ENCODE measurements at places on chromosomes 4 and X. TPM values are rescaled to one million over a fixed set of nuclear protein-coding genes. Genes with fewer than 3 reads are reported as not detected.

The C4orf36 gene
- total RNA-seq, result not detected

The SPACA5 gene
- total RNA-seq, result not detected

The KLHL4 gene
- not detected for total RNA-seq

The SOX3 gene
- not detected for total RNA-seq

The DTHD1 gene
- total RNA-seq, result 0.08 TPM

The PCDH19 gene
- total RNA-seq, result not detected

DNA sequence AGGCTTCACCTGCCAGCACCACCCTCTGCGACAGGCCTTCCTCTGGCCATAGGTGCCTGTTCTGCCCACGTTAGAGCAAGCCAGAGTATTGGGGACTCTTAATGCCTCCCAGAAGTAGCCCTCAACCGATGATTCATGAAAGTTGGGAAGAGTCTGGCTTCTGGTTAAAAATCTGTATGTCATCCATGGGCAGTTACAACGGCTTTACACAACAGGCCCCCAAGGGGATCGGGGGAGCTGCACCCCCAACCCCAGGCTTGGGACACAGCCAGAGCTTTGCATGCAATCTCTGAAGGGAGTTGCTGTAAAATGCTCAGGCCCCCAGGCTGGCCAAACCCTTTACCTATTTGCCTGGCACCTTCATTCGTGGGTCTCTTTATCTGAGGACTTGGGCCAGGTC is 5.4 kb upstream of the CYTL1 start:
- peaks cover 3% of the 10 kb centered on the region for H3K27me3 ChIP-seq
- H3K4me3 ChIP-seq, result no peak overlapping the region
- H3K36me3 ChIP-seq, result no peaks in the 10 kb centered on the region
- no peaks in the 10 kb centered on the region for H3K4me1 ChIP-seq
- no peak for DNase-seq

- H3K36me3 ChIP-seq, result no peaks in the 10 kb centered on the region
- DNase-seq, result no peak
- H3K4me3 ChIP-seq, result no peak overlapping the region
- no peak overlapping the region for H3K27ac ChIP-seq
Measured at GRCh38 chrX:118221733-118222132, 105.1 kb upstream of the KLHL13 start.

- H3K4me3 ChIP-seq, result no peak overlapping the region
- no peak for DNase-seq
- H3K27ac ChIP-seq, result no peak overlapping the region
Measured at GRCh38 chr4:7625071-7625470, 190.3 kb upstream of the PSAPL1 start.

GRCh38 chr4:8002525-8003309 is 63.1 kb upstream of the AFAP1 start:
- H3K27ac ChIP-seq, result no peak overlapping the region
- no peaks in the 10 kb centered on the region for H3K4me1 ChIP-seq
- H3K4me3 ChIP-seq, result no peak overlapping the region
- no peak for DNase-seq

DNA sequence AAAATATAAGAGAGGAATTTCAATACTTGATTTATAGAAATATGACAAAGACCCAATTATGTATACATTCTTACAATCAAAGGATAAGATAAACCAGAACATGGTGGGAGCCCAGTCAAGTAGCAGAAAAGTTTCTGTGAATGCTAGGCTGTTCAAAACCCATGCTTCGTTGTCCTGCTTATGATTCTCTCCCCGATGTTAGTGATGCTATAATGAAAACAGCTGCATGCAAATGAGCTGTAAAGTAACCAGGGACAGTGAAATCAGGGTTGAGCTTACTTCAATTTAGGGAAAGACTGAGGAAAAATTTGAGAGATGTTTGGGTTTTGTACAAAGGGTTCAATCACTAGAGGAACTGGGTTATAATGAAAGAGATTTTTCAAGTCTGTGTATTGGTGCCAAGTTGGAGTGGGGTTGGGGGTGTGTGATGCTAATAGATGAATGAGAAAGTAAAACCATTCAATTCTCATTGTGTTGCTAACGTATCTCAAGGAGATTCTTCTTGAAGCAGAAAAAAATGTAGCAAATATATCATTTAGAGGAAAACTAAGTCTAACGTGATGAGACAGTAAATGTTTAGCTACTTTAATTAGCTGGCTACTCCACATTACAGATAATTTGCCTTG is 59.3 kb upstream of the PPP1R2C start:
- peaks cover 4% of the 10 kb centered on the region for H3K4me1 ChIP-seq
- H3K27ac ChIP-seq, result no peak overlapping the region
- H3K4me3 ChIP-seq, result no peak overlapping the region
- no peaks in the 10 kb centered on the region for H3K36me3 ChIP-seq
- H3K27me3 ChIP-seq, result no peaks in the 10 kb centered on the region
- no peak for DNase-seq

DNA sequence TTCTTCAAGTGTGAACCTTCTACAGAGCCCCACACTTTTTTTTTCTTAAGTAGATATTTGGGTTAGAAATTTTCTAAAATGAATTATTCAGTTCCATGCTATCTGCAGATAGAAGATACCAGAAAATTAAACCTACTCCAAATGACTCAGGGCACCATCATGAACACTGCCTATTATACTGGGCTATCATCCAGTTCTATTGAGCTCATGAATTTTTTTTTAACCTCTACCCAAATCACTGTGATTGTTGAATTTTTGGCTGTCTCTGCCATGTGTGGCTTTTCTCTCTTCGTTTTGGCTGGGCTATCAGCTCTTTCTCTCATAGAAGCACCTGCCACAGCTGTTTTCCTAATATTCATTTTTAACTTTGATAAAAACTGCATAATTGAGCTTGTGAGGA is 31.0 kb upstream of the SLC34A2 start:
- H3K4me3 ChIP-seq, result no peak overlapping the region
- no peaks in the 10 kb centered on the region for H3K36me3 ChIP-seq
- H3K27ac ChIP-seq, result no peak overlapping the region
- H3K27me3 ChIP-seq, result peaks cover 9% of the 10 kb centered on the region

Data from activated naive CD8-positive, alpha-beta T cell treated with anti-CD3 and anti-CD28 coated beads for 36 hours (primary cell).